HepG2 (cell line): ENCODE measurements at places on chromosomes 7 and 10.

DNA sequence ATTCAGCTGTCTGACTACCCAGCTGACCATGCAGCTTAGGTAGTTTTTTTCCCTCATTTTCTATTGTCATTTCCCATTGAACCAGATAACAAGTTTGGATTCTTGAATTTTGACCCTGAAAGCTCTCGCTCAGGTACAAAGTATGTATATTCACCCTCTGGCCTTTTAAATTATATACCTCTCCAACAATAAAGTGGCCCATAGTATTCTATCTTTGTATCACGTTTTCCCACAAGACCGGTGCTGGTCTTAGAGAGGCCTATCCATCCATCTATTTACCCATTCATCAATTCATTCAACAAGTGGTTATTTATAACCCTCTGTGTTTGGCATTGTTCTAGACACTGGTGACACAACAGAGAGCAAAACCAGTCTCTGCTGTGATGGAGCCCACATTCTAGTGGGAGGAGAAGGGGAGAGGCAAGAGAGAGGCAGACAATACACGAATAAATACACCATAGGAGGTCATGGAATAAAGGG is 35.2 kb upstream of the NPSR1 start:
- no peak for DNase-seq

DNA sequence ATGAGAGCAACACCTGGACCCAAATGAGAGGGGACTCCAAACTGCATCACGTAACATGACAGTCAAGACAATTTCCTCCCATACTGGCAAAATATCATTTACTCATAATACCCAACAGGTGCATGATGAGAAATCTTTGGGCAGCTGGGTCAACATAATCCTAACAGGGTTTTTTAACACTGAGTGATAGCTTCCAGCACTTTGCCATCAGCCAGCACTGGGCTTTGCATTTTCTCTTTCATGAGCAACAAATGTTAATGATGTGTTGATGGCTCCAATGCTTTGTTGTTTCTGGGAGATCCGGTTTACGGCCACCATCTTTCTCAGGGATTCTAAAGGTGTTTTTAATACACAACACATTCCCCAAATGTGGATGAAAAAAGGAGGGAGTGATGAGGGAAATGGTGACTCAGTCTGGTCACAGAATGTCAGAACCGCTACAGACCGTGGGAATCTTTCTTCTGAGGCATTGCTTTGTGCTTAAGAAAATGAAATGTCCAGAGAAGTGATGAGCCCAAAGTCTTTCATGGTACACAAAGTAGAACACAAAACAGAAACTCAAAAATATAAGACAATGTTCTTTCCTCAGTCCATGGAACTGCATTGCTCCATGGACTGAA is 705.7 kb upstream of the IGFBP3 start:
- DNase-seq = no peak

GRCh38 chr10:102312683-102313082 is 67.4 kb downstream of the GBF1 start:
- DNase-seq = no peak

GRCh38 chr10:126561294-126561920 is 109.1 kb downstream of the C10orf90 start:
- no peak for DNase-seq

DNA sequence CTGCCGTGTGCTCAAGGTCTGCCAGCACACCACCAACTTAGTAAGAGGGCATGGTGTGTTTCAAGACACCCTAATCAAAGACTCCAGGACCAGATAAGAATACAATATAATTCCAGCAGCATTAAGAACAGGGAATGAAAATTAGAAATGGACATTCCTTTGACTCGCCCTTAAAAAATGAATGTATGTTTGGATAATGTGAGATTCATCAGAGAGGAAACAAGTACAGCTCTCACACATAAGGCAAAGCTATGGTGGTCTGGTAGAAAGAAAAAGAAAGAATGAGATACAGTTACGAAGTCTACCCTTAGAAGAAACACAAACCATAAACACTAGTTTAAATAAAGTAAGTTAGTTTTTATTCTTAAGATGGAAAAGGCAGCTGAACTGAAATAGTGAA is 174.8 kb upstream of the ANK3 start:
- no peak for DNase-seq

GRCh38 chr7:70676243-70676642 is 455.7 kb upstream of the GALNT17 start:
- no peak for DNase-seq

DNA sequence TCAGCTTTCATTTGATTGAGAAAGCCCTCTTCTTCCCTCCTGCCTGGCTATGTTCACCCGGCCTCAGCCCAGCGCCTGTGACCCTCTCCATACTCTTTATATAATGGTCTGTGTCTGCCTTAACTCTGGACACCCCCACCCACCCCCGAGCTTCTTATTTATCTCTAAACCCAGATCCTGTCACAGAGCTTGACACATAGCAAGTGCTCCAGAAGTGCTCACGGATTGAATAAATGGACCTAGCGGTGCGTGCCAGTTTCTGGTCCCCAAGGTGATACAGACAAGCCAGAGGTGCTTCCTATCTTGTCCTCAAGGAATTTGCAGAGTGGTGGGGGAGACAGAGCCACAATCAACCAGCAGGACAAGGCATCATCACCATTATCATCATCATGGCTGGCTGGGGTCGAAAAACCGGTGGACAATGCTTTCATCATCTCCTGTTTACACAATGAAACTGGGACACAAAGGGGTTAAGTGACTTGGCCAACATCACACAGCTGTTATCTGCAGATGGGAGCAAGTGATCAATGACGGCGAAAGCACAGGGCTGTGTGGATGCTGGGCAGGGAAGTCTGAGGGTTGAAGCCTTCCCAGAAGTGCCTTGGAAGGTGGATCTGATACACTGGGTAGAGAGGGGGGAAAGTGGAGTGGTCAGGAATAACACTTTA is 2.2 kb upstream of the LOXL4 start:
- DNase-seq = peak; percentile 83

- DNase-seq = no peak
Measured at GRCh38 chr10:113171662-113172061, 221.6 kb downstream of the TCF7L2 start.
